ENCODE measurements at places on chromosomes 6 and 20.

DNA sequence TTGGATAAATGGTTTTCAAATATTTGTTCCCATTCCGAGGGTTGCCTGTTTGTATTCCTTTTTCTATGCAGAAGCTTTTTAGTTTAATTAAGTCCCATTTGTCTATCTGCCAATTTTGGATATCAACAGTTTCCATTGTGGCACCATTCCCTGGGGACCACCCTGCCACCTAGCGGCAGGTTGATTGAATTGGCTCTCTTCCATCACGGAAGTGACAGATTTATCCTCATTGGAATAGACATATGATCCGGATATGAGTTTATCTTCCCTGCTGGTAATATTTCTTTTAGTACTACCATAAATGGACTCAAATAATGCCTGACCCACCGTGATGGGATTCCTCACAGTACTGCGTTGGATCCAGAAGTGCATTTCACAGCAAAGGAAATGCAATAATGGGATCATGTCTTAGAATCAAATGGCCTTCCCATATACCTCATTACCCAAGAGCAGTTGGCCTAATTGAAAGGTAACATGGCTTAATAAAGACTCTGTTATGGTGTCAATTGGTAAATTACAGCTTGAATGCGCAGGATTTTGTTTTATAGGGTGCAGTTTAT lies 327.0 kb downstream of the BMP2 start:
- DNase-seq: peak; percentile 41

GRCh38 chr6:150248300-150248699 lies 105.5 kb downstream of the PPP1R14C start:
- DNase-seq: no peak

- no peak for DNase-seq
These were observed 40.3 kb upstream of the SIM1 start for GRCh38 chr6:100504786-100505737.

GRCh38 chr6:88165087-88165843 lies 882 bp downstream of the CNR1 start:
- DNase-seq: no peak

GRCh38 chr6:156957931-156958547 lies 180.9 kb downstream of the ARID1B start:
- no peak for DNase-seq

GRCh38 chr6:165227644-165228329 lies 81.6 kb downstream of the C6orf118 start:
- no peak for DNase-seq

- no peak for DNase-seq
These were observed 2695.0 kb upstream of the DEFB115 start for GRCh38 chr20:28562510-28562898.

DNA sequence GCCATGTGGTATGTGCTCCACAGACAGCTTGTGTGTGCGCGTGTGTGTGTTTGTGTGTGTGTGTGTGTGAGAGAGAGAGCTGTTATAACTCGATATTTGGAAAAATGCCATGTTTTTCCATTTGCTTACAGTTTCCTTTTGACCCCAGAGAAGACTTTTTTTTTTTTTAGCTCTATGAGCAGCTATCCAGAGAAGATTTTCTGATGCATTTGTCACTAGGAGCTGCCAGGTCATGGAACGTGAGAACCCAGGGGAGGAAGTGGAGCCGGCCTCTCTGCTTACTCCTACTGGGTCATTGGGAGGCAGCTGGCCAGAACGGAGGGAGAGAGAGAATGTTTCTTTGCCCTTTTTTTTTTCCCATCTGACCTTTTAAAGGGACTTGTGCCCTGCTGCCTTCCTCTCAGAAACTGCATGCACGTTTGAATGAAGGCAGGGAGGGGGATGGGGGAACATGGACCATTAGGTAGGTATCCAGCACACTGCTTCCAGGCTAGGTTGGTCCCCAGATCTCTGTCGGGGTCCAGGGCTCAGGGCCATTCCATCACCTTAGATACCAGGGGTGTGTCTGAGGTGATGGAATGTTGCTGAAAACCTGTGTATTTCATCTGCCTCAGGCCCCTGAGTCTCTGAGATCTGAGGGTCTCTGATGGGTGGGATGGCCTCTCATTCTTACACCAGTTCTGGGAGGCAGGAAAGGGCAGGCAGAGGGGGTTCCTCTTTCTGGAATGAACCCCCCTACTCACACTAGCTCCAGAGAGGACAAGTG lies 11.2 kb upstream of the MRPS18A start:
- DNase-seq: no peak

DNA sequence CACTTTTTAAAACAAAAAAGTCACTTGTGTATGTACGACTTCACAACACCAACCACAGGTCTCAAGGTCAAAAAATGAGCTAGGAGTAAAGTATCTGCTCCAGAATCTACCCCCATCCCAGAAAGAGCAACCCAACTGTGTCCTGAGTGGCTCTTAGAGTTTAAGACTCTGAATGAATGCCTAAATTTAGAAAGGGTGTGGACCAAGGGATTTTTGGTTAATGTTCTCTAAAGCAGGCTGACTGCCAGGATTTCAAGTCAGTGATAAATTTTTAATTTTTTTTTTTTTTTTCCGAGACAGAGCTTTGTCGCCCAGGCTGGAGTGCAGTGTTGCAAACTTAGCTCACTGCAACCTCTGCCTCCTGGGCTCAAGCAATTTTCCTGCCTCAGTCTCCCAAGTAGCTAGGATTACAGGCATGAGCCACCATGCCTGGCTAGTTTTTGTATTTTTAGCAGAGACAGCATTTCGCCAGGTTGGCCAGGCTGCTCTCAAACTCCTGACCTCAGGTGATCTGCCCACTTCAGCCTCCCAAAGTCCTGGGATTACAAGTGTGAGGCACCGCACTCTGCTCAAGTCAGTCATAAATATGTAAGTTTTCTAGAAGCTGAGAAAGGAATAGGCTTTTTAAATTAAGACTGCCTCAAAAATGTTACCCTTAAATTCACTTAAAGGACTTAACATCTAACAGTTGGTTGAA lies 20.2 kb downstream of the STAU1 start:
- no peak for DNase-seq

- DNase-seq: no peak
These were observed 2.6 kb downstream of the SAMD5 start for GRCh38 chr6:147510929-147511590.

DNA sequence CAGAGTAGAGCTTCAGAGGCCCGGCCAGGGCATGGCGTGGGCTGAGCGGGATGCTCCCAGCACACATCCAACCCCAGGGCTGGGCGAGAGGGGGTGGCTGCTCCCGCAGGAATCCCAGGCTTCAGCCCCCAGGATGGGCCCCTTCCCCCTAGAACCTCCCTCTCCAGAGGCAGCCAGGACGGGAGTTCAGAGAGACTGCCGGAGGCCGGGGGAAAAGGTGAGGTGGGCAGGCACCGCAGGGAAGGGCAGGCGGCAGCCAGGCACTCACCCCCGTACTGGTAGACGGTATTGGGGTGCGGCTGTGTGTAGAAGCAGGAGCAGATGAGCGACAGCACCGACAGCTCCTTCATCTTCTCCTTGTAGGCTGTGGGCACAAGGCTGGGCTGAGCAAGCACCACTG lies 9.3 kb downstream of the STMN3 start:
- DNase-seq: no peak

- no peak for DNase-seq
These were observed 12.6 kb downstream of the HCK start for GRCh38 chr20:32064667-32065066.

GRCh38 chr6:136593748-136594490 lies 43.7 kb upstream of the MAP7 start:
- no peak for DNase-seq

GRCh38 chr6:114897536-114897935 lies 554.7 kb upstream of the HS3ST5 start:
- no peak for DNase-seq

GRCh38 chr6:583635-584034 lies 73.3 kb downstream of the HUS1B start:
- peak; percentile 3 for DNase-seq

GRCh38 chr6:125913864-125914351 lies 42.7 kb upstream of the HINT3 start:
- no peak for DNase-seq

DNA sequence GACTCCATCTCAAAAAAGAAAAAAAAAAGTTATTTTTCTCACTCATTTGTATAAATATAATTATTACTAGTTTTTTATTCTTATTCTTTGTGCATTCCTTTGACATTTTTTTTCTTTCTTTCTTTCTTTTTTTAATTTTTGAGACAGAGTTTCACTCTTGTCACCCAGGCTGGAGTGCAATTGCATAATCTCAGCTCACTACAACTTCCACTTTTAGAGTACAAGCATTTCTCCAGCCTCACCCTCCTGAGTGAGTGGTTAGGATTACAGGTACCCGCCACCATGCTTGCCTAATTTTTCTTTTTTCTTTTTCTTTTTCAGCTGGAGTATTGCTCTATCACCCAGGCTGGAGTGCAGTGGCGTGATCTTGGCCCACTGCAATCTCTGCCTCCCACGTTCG lies 51.4 kb upstream of the JARID2 start:
- DNase-seq: no peak

GRCh38 chr20:53547664-53548239 lies 45.9 kb downstream of the ZNF217 start:
- DNase-seq: peak; percentile 8

DNA sequence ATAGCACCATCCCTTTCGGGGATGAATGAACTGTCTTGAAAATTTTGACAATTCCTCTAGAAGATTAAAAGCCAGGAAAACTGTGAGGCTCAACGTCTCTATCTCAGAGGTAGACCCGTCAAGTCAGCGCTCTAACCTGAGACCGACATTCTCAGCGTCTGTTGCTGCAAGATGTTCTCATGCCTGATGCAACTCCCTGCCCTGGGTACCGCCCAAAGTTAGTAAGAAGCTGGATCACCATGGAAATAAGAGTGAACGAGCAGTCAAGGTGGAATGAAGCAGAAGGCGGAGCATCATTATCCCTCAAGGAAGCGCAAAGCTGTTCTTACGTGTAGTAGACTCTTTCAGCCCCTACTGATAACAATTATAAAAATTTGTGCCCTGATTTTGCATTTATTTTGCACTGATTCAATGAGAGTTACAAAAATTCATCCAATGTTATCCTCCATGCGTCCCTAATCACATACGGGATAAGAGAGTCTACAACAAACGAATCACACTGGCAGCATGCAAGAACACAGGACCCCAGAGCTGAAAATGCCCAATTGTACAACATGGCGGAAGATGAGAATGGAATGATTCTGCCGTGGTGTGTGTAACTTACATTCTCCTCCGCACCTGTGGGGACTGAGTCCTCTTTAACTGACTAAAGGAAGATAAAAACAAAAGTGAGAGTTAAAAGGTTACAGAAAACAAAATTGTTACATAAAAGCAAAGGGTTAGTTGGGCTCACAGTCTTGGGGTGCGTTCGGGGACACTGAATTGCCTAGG lies 95.4 kb downstream of the BCAS1 start:
- DNase-seq: no peak

- DNase-seq: no peak
These were observed 60.6 kb upstream of the NCOA3 start for GRCh38 chr20:47440857-47441773.

DNA sequence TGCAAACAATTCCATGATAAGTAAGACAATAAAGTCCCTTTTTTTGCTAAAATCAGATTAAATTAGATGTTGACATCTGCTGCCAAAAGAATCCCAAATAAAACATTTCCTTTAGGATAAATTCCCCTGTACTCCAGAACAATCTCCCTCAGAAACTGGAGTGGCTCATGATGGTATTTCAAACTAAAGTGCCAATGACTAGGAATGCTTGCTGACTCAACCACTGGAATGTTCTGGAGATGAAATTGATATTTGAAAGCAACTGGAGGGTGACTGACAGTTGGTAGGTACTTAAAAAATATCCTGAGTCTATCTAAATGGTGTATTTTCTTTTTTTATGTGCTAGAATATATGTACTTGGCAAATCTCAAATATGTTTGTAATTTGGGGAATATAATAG lies 350.1 kb upstream of the TSHZ2 start:
- DNase-seq: no peak

Data from NCI-H1417 treated with DMSO at 0.1 percent for 48 hours (cell line).